ENCODE measurements at places on chromosomes 6 and 20.

GRCh38 chr6:38476141-38476540 lies 163.6 kb downstream of the BTBD9 start:
- no peak for DNase-seq

- DNase-seq: no peak
Observed at GRCh38 chr6:122153557-122153956, 245.9 kb upstream of the HSF2 start.

DNA sequence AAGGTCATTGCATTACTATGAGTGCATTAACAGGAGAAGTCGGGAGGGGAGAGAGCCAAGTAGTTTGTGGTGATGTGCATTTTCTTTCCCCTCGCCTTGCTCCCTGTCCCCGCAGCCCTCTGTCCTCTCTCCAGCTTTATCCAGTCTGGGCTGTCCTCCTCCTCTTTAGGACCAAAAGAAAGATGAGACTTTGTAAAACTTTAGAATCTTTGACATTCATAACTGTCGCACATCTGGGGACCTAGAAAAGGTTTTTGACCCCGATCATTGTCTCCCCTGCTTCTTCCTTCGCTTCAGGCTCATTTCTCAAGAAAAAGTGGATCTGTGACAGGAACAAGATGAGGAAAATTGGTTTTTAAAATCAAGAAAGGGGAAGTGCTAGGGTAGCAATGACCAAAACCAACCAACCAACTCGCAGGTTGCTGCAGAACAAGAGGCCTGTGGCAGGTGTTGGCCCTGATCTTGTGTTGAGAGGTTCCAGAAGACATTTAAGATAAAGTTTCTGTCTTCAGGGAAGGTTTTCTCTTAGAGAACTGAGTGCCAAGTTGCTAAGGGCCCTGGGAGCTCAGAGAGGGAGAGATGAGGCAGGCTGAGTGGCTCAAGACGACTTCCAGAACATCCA lies 17.6 kb downstream of the SYTL3 start:
- no peak for DNase-seq

DNA sequence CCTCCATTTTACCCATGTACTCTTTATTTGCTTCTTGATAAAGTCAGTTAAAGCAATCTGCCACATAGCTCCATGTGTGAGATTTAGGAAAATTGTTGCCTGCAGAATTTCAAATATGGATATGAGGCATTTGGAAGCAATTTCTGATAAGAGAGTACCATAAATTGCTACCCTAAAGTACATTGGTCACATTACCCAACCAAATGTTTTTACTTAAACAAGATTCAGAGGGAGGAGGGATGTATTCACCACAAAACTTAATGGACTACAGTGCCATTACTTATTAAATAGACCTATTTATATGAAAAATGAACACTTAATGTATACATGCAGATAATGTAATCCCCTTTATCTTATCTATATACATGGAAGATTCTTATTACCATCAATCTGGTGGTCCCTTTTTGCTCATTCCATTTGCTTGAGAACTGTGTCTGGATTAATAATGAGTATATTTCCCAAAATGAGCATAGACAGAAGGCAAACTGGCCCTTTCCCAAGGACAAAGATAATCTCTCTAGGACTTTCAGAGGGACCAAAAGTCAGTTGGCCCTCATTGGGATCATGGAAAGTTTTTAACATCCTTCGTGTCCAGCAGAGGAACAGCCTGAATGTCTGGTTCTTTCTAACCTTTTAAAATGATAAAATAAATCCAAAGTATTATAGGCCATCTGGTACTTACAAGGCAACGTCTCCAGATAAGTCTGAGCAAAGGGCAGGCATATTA lies 526.4 kb downstream of the CBLN4 start:
- DNase-seq: no peak

GRCh38 chr6:110826236-110827129 lies 11.2 kb upstream of the CDK19 start:
- peak; percentile 22 for DNase-seq

DNA sequence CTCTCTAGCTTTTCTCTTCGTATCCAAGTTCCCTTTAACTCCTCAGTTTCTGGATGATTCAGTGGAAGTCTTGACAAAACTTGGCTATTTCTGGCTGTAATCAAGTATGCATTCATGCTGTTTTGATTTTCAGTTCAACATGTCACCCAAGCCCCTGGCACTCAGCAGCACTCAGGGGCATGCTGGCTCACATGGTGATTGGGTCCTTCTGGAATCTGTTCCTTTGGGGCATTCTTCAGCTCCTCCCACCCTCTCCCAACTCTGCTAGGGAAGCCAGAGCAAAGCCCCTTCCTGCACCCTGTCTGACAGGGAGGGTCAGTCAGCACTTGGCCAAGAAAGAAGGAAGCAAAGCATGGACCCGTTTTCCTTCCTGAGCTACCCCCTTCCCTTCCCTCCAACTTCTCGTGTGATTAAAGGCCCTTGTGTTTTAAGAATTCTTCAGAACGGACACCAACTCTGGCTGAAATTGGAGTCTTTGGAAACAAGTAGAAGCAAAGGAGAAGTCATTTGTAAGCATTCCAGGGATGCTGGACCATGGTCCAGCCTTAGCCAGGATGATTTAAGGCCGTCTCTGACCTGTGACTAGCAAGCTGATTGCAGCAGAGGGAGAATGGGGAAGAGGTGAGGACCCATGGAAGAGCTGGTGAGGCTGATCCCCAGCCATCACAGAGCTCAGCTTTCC lies 7.1 kb downstream of the PLEKHG1 start:
- DNase-seq: no peak

- DNase-seq: peak; percentile 86
Observed at GRCh38 chr6:74931558-74931957, 274.3 kb downstream of the COL12A1 start.

- no peak for DNase-seq
Observed at GRCh38 chr6:73560853-73561407, 40.1 kb upstream of the EEF1A1 start.

DNA sequence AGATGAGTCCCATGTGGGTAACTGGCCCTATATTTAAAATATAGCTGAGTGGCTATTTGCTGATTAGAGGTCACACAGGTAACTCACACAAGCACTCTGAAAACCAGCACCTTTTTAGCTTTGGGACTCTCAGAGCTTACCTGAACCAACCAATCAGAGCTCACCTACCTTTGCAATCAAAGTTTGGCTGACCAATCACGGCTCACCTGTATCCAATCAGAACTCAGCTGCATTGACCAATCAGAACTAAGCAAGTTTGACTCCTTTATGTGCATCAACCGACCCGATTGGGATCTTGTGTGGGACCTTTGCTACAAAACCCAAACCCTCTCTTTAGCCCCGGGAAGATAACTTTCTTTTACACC lies 106.8 kb upstream of the NXT1 start:
- no peak for DNase-seq
